ENCODE measurements at places on chromosomes 16 and 17.
A peak's percentile ranks its signal among the peaks of the same experiment; 100 is the strongest.

GRCh38 chr17:36922175-36922574 is 15.1 kb upstream of the LHX1 start:
- DNase-seq: no peak

DNA sequence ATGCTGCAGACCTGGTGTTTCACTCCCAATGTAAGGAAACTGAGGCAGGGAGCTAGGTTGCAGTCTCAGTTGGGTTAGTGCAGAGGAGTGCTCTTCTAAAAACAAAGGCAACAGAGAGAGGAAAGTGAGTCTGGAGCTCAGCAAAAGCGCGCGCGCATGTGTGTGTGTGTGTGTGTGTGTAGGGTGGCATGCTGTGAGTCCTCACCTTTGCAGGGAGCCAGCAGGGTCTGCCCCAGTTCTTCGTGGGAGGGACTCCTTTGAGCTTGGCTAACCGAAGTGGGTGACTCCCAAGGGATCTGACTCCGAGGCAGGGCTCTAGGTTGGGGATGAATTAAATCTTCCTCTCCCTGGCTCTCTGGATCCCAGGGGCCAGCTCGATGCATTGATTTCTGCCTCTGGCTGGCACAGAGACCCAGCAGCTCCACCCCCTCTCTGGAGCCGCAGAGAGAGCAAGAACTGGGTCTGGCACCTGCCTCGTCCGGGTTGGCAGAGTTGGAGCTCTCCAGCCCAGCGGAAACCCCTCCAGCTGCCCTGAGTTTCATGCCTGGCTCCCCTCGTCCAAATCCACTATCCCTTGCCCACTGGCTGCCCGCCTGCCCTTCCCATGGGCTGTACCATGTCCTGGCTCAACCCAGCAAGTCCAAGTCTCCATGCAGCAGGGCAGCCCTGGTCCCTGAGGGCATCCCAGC is 1.3 kb upstream of the BTBD17 start:
- DNase-seq: no peak

GRCh38 chr17:81306898-81307510 is 11.9 kb upstream of the SLC38A10 start:
- no peak for DNase-seq

DNA sequence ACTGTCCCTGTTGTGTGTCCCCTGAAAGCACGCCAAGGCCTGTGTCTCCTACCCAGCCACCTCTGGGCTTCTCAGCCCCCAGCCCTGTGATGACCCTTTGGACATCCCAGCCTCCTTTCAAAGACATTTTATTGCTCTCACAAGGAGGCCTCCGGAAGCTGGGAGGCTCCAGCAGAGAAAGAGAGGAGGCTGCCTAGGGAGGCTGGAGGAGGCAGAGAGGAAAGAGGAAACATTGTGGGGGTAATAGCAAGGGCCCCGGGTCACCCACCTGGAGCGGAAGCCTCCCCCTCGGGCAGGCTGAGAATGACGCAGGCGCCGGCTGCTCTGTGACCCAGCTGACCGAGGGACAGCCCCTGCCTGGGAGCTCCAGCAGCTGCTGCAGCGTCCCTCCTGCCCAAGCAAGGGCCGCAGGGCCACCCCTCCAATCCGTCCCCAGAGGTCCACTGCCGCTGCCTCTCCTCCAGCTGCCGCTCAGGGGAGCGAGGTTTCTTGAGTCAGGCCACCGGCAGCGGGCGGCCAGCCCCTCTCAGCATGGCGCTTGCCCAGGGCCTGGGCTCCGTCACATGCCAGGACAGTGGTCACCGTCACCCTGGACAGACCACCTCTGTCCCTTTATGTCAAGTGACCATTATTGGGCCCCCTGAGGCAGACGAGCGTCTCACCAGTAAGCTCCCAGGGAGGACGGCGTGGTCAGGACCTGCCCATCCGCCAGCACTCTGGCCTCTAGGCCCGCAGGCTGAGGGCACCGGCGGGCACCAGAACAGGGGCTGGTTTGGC is 29.3 kb downstream of the ACTG1 start:
- DNase-seq: peak; percentile 88

GRCh38 chr16:4936181-4936990 is 562 bp downstream of the PPL start:
- DNase-seq: no peak

- DNase-seq: no peak
Measured at GRCh38 chr16:6146874-6147425, 1049.4 kb upstream of the EEF2KMT start.

Data from suppressor macrophage treated with lipopolysaccharide for 1 hour (primary cell).